Left lung (tissue), 14 donors: ENCODE measurements at places on chromosomes 5 and 9. TPM values are rescaled to one million over a fixed set of nuclear protein-coding genes. Genes with fewer than 3 reads are reported as not detected.

The FBP1 gene
- total RNA-seq = 191 TPM

The GRIN1 gene
- 0.55 TPM for total RNA-seq

- H3K4me1 ChIP-seq = no peaks in the 10 kb centered on the region
- H3K27me3 ChIP-seq = no peaks in the 10 kb centered on the region
- no peak overlapping the region for H3K27ac ChIP-seq
Measured at GRCh38 chr5:83095957-83096539, 18.7 kb downstream of the XRCC4 start.

DNA sequence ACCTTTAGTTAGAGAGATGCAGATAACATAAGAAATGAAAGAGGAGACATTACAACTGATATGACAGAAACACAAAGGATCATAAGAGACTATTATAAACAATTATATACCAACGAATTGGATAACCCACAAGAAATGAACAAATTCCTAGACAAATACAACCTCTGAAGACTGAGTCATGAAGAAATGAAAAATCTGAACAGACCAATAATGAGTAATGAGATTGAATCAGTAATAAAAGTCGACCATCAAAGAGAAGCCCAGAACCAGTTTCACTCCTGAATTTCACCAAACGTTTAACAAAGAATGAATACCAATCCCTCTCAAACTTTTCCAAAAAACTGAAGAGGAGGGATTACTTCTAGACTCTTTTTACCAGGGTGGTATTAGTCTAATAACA lies 50.5 kb upstream of the PCAT7 start:
- H3K36me3 ChIP-seq = no peaks in the 10 kb centered on the region
- H3K27ac ChIP-seq = no peak overlapping the region
- no peak overlapping the region for H3K4me3 ChIP-seq
- H3K27me3 ChIP-seq = no peaks in the 10 kb centered on the region
- no peaks in the 10 kb centered on the region for H3K4me1 ChIP-seq

- H3K27ac ChIP-seq = no peak overlapping the region
- DNase-seq = no peak
- H3K36me3 ChIP-seq = no peaks in the 10 kb centered on the region
Measured at GRCh38 chr9:105143136-105143430, 101.4 kb upstream of the SLC44A1 start.

DNA sequence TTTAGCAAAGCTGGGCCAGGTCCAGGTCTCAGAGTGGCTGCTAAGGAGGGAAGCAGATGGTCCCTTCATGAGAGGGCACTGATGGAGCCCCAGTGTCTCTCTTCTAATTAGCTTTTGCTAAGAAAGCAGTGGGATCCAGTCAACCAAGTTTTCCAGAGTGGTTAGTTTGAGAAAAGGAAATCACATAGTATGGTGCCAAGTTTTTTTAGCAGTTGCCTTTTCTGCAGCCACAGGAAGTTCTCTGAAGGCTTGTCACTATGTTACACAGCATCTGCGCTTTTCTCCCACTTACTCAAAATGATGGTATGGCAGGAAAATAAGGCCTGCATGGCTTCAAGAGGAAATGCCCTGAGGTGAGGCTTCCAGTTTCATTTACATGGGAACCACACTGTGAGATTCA lies 331.5 kb upstream of the ZNF462 start:
- no peaks in the 10 kb centered on the region for H3K4me1 ChIP-seq
- no peak overlapping the region for H3K27ac ChIP-seq
- DNase-seq = no peak
- H3K27me3 ChIP-seq = no peaks in the 10 kb centered on the region

DNA sequence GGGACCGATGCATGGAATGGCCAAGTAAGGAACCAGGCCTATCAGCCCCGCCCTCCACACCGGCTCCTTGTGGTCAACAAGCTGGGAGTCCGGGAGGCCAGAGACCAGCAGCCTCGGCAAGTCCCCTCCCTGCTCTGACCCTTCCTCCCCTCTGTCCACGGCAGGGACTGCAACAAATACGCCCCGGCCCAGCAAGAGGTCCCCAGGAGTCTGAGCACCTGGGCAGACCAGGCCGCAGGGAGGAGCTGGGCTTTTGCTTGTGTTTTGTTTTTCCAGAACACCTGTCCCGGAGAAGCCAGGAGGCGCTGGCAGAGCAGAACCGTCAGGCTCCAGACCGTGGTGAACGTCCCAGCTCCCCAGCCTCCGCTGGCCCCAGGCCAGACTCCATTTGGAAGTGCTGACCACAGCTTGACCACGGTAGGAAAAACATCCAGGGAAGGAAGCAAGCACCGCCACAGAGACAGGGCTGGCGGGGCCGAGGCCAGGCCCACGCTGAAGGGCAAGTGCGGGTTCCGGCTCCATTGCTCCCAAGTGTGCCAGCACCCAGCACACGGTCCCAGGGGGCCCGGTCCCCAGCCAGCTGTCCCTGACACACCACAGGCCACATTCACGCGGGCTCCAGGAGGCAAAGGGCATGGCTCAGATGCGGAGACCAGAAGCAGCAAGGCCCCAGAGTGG lies 56.7 kb downstream of the VAV2 start:
- peaks cover 22% of the 10 kb centered on the region for H3K4me1 ChIP-seq
- no peak overlapping the region for H3K27ac ChIP-seq
- DNase-seq = peak; percentile 75
- H3K27me3 ChIP-seq = no peaks in the 10 kb centered on the region
- H3K36me3 ChIP-seq = peaks cover 16% of the 10 kb centered on the region
- no peak overlapping the region for H3K4me3 ChIP-seq

DNA sequence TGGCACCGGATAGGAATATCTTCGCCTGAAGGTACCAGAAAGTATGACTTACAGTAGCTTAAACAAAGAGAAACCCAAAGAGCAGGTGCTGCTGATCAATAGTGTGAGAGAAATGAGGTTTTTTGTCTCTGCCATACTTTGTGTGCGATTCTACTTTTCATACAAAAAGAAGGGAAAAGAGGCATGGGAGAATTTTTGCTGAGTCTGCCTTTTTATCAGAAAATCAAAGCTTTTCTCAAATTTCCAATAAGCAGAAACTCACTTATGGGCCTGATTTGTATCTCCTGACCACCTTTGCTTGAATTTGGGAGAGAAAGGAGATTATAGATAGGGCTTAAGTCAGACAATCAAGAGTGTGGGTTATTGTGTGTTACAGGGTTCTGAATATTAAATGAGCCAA lies 65.5 kb upstream of the TAF11L2 start:
- H3K27ac ChIP-seq = no peak overlapping the region
- H3K27me3 ChIP-seq = no peaks in the 10 kb centered on the region
- H3K4me1 ChIP-seq = peaks cover 15% of the 10 kb centered on the region
- no peaks in the 10 kb centered on the region for H3K36me3 ChIP-seq
- no peak overlapping the region for H3K4me3 ChIP-seq

GRCh38 chr9:30065888-30066287 lies 2318.6 kb upstream of the ACO1 start:
- no peaks in the 10 kb centered on the region for H3K36me3 ChIP-seq
- no peak for DNase-seq
- no peak overlapping the region for H3K27ac ChIP-seq
- no peaks in the 10 kb centered on the region for H3K4me1 ChIP-seq
- H3K4me3 ChIP-seq = no peak overlapping the region

- no peak overlapping the region for H3K4me3 ChIP-seq
- H3K36me3 ChIP-seq = no peaks in the 10 kb centered on the region
- peaks cover 26% of the 10 kb centered on the region for H3K4me1 ChIP-seq
- no peak overlapping the region for H3K27ac ChIP-seq
- no peaks in the 10 kb centered on the region for H3K27me3 ChIP-seq
Measured at GRCh38 chr5:10600626-10601245, 36.9 kb downstream of the ANKRD33B start.

DNA sequence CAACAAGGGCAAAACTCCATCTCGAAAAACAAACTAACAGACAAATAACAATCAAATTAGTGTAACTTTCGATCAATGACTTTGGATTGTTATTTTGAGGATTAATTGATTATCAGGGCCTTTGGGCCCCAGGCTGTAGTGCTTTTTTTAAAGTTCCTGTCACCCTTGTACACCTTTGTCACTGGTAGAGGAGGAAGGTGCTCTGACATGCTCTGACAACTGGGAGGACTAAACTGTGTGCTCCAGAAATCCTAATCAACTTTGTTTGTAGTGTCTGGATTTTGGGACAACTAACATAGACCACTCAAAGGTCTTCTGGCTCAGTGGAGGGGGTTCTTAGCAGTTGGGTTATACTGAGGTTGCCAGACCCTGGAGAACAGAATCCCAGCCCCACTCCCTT lies 1.8 kb downstream of the TXN start:
- H3K27ac ChIP-seq = peak overlapping the region; percentile 93
- H3K4me3 ChIP-seq = peak overlapping the region; percentile 90
- H3K27me3 ChIP-seq = no peaks in the 10 kb centered on the region
- H3K4me1 ChIP-seq = peaks cover 16% of the 10 kb centered on the region
- no peak for DNase-seq

DNA sequence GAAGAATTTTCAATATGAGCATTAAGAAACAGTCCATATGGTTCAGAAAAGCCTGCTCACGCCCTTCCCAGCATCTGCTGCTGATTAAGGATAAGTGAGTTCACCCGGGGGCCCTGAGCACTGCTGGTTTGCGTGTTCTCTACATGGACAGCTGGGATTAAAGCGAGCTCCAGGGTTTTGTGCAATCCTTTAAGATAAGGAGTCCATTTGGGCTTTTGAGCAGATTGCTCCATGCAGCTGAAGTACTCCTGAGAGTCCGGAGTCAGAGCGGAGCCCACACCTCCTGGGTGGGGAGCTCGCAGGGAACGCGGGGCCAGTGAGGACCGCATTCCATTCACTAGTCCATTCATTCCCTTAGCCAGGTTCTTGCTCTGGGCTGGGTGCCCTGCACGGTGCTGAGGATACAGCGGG lies 149.3 kb upstream of the COL5A1 start:
- H3K4me1 ChIP-seq = peaks cover 8% of the 10 kb centered on the region
- no peaks in the 10 kb centered on the region for H3K36me3 ChIP-seq
- DNase-seq = peak; percentile 93
- H3K4me3 ChIP-seq = no peak overlapping the region
- peaks cover 29% of the 10 kb centered on the region for H3K27me3 ChIP-seq
- H3K27ac ChIP-seq = no peak overlapping the region

GRCh38 chr5:133756036-133756435 lies 143.7 kb upstream of the FSTL4 start:
- H3K27me3 ChIP-seq = no peaks in the 10 kb centered on the region

DNA sequence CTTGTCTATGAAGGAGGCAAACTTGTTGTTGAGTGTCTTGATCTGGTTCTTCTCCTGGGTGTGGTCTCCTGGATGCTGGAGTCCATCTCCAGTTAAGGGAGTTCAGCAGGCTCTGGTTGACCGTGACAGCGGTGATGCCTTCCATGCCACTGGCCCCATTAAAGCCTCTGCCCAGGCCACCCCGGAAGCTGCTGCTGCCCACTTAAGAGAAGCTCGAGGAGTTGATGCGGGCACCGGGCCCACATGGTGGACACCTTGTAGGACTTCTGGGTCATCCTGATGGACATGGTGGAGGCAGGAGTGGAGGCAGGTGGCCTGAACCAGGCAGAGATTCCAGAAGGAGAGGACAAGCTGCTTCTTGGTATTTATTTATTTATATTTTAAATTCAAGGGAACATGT lies 44.7 kb upstream of the DEPDC1B start:
- no peak for DNase-seq
- H3K27ac ChIP-seq = no peak overlapping the region
- no peaks in the 10 kb centered on the region for H3K4me1 ChIP-seq
- H3K27me3 ChIP-seq = no peaks in the 10 kb centered on the region
- H3K36me3 ChIP-seq = no peaks in the 10 kb centered on the region

GRCh38 chr5:141958113-141958512 lies at the start of gene PCDH12:
Gene PCDH12 (minus strand): TSS chr5:141958202. CDS start chr5:141957851, 351 bp downstream.
- DNase-seq = peak; percentile 39
- peaks cover 58% of the 10 kb centered on the region for H3K4me1 ChIP-seq
- H3K36me3 ChIP-seq = no peaks in the 10 kb centered on the region
- H3K27ac ChIP-seq = peak within 1 kb of the TSS; percentile 69
- peak within 1 kb of the TSS; percentile 31 for H3K4me3 ChIP-seq

GRCh38 chr9:79208791-79209396 lies 362.9 kb upstream of the TLE4 start:
- no peaks in the 10 kb centered on the region for H3K27me3 ChIP-seq
- no peak overlapping the region for H3K4me3 ChIP-seq
- H3K4me1 ChIP-seq = no peaks in the 10 kb centered on the region
- H3K36me3 ChIP-seq = no peaks in the 10 kb centered on the region
- no peak for DNase-seq

DNA sequence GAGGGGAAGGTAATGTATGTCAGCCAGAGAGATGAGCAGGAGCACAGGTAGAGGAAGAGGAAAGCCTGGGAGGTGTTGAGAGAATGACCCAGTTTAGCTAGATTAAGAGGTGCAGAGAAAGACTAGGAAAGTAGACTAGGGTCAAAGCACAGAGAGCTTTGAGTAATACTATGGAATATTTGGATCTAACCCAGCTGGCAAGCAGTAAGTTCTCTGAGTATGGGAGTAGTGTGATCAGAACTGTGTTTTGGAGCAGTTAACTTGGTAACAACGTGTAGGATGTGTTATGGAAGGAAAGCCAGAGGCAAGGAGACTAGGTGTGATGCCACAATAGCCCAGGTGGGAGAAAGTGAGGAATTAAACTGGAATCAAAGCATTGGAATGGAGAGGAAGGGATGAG lies 84.9 kb upstream of the PTGER4 start:
- no peaks in the 10 kb centered on the region for H3K36me3 ChIP-seq
- no peak overlapping the region for H3K4me3 ChIP-seq
- no peak overlapping the region for H3K27ac ChIP-seq
- peak; percentile 42 for DNase-seq
- H3K4me1 ChIP-seq = no peaks in the 10 kb centered on the region
- H3K27me3 ChIP-seq = no peaks in the 10 kb centered on the region

GRCh38 chr5:59446356-59446755 lies 447.2 kb downstream of the PDE4D start:
- no peaks in the 10 kb centered on the region for H3K36me3 ChIP-seq
- H3K27me3 ChIP-seq = no peaks in the 10 kb centered on the region
- H3K4me3 ChIP-seq = no peak overlapping the region
- no peaks in the 10 kb centered on the region for H3K4me1 ChIP-seq
- H3K27ac ChIP-seq = no peak overlapping the region
